ENCODE measurements at places on chromosomes 1 and 21.
A peak's percentile ranks its signal among the peaks of the same experiment; 100 is the strongest.

GRCh38 chr21:44932408-44933181 is 7.2 kb upstream of the SLX9 start:
- DNase-seq = peak; percentile 62

- no peak for DNase-seq
These were observed 7.1 kb downstream of the C1orf226 start for GRCh38 chr1:162388615-162389014.

DNA sequence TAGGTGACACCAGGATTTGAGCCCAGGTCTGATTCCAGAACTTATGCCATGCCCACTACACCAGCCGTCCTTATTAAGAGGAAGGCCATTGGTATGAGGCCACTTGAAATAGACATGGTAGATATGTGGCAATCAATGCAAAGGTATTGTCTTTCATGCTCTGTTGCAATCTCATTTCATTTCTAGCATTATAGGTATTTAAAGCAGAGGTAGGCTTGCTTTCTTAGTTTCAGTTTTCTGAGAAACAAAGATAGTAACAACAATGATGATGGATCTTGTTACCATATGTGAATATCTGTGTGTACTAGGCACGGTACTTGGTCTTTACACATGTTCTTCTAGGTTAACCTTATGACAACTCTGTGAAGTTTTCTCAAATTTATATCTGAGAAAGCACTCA is 113.1 kb downstream of the FGGY start:
- no peak for DNase-seq

GRCh38 chr1:169779150-169779549 is 15.6 kb downstream of the METTL18 start:
- no peak for DNase-seq

GRCh38 chr1:38964140-38964548 is 22.5 kb upstream of the RHBDL2 start:
- no peak for DNase-seq

DNA sequence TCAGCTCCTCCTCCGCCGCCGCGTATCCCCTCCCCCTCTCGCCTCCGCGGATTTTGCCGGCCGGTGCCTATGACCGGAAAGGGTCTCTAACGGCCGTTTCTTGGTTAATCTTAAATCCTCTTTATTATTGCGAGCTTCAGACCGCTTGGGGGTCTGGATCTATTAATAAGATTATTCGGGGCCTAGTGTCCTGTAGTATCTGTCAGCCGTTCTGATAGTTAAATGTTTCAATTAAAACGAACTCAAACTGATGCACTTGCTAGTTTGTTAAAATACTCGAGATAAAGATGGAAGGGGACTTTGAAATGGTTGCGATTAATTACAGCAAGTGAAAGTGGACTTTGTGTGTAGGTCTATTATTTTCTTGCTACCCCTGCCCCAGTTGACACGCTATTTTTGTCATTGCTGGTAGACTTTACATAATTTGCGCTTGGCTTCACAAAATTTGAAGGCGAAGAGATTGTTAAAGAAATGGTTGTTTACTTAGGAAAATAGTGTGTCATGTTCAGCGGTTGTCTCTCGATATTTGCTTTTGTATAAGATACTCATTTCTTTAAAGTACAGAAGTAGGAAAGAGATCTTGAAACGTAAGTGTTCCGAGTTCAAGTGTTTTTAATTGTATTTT is 779 bp downstream of the SON start:
- DNase-seq = no peak

- no peak for DNase-seq
These were observed 62.8 kb downstream of the OVGP1 start for GRCh38 chr1:111364690-111365089.

DNA sequence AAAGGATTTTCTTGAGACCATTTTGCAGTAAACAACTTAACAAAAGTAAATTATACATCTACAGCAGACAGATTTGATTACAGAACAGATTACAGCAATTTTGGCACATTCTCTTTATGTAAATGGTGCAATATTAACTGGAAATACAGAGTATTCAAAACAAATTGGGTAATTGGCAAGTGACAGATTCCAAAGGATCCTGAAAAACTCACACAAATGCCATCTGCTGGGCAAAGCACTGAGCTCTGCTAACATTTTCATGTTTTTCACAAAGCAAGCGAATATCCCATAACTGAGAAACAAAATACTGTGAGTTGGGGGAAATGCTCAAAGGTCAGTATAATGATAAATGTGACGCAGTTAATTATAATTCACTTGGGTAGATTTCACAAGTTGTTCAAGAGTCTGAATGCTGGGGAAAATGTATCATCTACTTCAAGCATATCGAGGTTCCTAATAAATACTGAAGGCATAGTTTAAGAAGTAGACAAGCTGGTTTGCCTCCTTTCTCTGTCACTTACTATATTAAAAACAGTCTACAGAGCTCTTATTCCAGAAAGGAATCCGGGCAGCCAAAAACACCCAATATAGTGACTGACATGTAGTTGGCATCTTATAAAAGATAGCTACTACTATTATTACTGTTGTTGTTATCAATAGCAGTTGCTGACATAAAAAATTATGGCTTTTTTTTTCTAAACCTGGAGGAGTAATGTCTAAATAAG is 75.8 kb upstream of the SDC3 start:
- no peak for DNase-seq

GRCh38 chr1:11796036-11796828 is 9.5 kb downstream of the MTHFR start:
- DNase-seq = no peak

- DNase-seq = no peak
These were observed 37.2 kb upstream of the DDAH1 start for GRCh38 chr1:85502171-85502570.

GRCh38 chr1:17732475-17732874 is 22.7 kb upstream of the ACTL8 start:
- no peak for DNase-seq

DNA sequence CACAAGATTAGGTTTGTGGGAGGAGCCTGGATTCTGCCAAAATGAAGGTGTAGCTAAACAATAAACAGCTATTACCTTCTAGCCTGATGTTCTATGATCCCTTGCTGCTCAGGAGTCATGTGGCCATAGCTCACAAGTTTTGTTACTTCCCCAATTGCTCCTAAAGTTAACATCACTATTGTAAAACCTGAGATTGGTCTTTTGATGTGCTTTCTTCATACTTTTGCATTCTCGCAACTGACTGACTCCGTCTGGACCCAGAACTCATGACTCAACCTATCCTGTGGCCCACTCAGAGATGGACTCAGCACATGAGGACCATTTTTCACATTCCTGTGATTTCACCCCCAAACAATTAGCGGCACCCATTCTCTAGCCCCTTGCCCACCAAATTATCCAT is 69.1 kb downstream of the PTGS2 start:
- DNase-seq = no peak

DNA sequence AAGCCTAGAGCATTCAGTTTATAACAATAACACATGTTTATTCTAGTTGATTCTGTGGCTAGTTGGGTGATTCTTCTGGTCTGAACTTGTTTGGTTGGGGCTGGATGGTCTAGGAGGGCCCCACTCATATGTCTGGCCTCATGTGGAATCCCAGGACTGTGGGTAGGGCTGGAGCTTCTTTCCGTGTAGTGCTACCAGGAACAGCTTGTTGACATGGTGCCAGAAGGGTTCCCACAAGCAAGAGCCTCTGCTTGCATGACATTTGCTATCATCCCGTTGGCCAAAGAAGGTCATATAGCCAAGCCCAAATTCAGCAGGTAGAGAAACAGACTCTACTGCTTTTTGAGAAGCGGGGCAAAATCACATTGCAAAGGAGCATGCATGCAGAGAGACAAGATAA is 67.6 kb upstream of the PPP2R5A start:
- no peak for DNase-seq

DNA sequence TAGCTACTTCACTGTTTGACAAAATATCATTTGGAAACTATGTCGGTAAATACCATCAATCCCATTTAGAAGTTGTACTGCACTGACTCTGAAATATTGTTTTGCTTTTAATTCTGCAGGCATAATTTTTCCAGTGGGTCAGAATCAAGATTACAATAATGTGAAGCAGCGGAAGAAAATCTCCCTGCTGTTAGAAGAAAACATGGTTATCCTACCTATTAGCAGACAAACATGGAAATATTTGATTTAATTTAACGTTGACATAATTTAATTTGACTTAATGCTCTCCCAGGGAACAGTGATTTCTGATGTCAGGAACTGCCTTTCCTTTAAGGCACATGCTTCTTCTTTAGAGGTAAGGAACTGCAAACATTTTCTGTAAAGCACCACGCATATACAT is 634.0 kb downstream of the LTN1 start:
- no peak for DNase-seq

GRCh38 chr1:16009030-16009460 is 5.0 kb downstream of the SRARP start:
- DNase-seq = peak; percentile 68

- DNase-seq = no peak
These were observed 129.7 kb upstream of the L1TD1 start for GRCh38 chr1:62064829-62065407.

- no peak for DNase-seq
These were observed 252.7 kb downstream of the AKT3 start for GRCh38 chr1:243597383-243597782.

- no peak for DNase-seq
These were observed 41.7 kb downstream of the SYT6 start for GRCh38 chr1:114111731-114112641.

DNA sequence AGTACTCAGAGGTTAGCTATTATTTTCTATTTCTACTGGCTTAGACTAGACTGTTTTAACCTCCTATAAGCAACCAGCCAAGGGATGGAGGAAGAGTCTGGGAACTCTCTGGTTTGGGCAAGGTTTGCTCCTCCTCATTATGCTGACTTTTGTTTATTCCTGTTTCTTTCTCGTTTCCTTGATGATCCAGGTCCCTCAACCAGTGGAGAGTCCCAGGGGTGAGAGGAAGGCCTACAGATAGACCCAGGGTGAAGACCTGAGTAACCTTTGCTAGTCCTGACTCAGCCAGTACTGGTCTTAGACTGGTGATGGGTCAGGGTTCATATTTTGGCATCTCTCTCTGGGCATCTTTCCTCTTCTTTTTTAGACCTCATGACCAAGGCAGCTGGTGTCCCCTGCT is 5.4 kb downstream of the TUFT1 start:
- no peak for DNase-seq

Measured in activated CD4-positive, alpha-beta T cell treated with anti-CD3 and anti-CD28 coated beads, Interleukin-2, amount 50 U/mL, for 4 hours (primary cell).